Stimulated activated CD4-positive, alpha-beta T cell treated with anti-CD3 and anti-CD28 coated beads, Interleukin-1b, Interleukin-23, amount 100 ng/mL, for 24 hours (primary cell): ENCODE measurements at places on chromosomes 11 and 22.

DNA sequence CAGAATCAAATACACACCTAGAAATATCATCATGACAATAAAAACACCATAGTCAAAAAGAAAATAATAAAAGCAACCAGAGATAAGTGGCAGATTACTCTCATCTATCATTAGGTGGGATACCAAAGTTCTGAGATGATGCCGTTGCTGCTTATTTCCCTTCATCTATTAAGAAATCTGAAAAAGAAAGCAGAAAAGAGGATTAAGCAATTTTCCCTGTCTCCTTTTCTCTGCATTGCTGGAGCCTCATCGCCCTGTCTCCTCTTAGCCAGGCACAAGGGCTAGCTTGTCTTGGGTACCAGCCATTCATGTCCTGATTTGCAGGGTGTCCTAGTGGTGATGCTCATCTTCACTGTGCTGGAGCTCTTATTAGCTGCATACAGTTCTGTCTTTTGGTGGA lies 3.9 kb upstream of the MS4A14 start:
- DNase-seq: no peak

- no peak for DNase-seq
Observed at GRCh38 chr11:132140056-132140455, 769.6 kb downstream of the NTM start.

- DNase-seq: no peak
Observed at GRCh38 chr22:27105142-27106025, 448.0 kb downstream of the MIAT start.

DNA sequence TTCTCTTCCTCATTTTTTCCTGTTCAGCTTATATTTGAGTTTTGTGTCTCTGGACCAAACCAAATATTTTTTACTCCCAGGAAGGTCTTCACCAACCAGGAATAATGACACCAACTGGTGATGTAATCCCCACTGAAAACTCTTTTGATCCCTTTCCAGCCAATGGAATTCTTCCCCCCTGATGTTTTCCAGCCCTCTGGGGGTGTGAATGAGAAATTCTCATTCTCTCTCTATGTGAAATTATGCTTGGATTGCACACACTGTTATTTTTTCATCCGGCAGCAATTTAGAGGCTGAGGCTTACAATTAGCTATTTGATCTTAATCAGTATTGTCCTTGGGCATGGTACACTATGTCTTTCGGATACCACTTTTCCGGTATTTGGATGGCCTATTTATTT lies 39.5 kb upstream of the SLC1A2 start:
- no peak for DNase-seq

DNA sequence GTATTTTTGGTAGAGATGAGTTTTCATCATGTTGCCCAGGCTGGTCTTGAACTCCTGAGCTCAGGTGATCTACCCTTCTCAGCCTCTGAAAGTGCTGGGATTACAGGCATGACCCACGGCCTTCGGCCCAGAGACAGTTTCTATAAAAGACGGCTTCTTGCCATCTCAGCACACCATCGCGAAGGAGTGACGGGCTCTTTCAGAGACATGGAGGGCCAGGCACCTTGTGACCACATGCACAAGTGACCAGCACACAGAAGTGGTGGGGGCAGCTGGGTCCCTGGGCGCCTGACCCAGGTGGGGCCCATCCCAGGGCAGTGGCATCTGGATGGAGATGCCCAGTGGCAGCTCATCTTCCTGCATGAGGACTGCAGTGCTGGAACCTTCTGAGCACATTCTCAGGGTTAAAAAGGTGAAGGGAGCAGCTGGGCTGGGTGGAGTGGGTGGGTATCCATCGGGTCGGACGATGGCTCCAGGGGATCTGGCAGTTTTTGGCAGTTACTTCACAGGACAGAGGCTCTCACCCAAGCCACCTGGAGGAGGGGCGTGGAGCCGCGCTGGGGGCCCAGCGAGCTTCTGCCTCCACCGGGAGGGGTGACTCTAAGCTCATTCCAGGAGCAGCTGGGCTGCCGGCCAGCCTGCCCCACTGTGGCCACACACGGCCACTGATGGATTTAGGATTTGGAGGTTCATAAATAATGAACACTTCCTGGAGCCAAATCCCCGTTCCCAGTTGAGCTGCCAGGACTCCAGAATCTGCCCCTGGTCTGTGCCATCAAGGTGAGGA lies 373.0 kb downstream of the CTTN start:
- no peak for DNase-seq

GRCh38 chr11:43278193-43278956 lies 33.4 kb upstream of the API5 start:
- DNase-seq: no peak

DNA sequence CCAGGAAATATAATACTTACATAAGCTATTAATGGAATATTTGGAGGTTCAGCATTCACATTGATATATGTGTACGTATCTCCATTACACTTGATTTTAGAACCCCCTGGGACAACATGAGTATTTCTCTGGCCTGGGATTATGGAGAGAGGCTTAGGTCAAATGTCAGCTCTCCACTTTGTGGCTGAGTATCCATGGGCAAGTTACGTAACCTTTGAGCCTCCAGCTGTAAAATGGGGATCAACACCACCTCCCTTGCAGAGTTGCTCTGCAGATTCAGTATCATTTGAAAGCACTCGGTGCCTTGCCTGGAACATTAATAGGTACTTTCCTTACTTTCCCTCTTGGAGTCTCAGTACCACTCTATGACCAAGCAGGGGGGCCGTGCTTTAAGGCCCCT lies 33.2 kb downstream of the C22orf31 start:
- DNase-seq: no peak
